ENCODE measurements at places on chromosomes 6 and 20.

GRCh38 chr6:110329348-110329713, 28.8 kb downstream of the METTL24 start:
- no peak for DNase-seq

- DNase-seq: no peak
Measured at GRCh38 chr6:168438783-168439520, 2.0 kb upstream of the SMOC2 start.

DNA sequence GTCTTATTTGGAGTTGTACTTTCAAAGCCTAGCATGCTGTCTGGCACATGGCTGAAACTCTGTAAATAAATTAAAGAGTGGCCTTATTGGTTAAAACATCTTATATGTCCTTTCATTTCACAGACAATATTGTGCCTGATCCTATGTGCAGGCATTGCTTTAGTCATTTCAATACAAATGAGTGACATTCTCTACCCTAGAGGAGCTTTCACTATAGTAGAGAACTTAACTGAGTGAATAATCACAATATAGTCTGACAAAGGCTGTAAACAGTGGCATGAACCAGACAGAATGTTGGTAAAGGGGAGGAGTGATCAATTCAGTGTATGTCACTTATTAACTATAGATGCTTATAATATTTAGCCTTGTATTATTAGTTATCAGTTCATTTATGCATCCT, 481.8 kb downstream of the TFAP2B start:
- no peak for DNase-seq

GRCh38 chr6:112522587-112522986, 175.5 kb downstream of the RFPL4B start:
- no peak for DNase-seq

DNA sequence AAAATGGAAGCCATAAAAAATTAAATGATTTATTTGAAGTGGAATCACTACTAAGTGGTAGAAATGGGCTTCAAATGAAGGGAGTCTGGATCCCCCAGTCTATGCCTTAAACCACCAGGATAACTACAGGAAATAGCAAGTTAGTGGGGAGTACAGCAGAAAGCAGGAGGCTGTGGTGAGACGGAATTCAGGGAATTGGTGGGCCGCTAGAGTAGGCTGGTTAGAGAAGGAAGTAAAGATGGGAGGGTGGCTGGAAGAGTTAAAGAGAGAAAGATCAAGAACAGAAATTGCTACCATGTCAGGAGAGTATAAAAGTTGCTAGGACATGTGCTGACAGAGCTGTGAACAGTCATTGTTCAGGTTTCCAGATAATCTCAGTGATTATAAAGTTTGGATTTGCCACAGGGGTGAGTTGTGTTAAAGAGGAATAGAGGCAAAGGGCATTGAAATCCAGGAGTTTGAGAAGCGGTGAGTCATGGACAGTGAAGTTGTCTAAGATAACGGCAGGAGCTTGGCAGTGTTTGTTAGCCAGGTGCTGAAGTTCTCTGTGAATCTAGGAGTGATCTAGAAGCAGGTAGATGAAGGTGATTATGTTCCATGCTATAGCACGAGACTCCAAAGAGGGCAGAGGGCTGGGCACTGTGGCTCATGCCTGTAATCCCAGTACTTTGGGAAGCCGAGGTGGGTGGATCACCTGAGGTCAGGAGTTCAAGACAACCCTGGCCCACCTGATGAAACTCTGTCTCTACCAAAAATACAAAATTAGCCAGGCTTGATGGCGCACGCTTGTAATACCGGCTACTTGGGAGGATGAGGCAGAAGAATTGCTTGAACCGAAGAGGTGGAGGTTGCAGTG, 13.7 kb upstream of the HINT3 start:
- no peak for DNase-seq

- DNase-seq: no peak
Measured at GRCh38 chr6:1609041-1609647, 571 bp upstream of the FOXC1 start.

DNA sequence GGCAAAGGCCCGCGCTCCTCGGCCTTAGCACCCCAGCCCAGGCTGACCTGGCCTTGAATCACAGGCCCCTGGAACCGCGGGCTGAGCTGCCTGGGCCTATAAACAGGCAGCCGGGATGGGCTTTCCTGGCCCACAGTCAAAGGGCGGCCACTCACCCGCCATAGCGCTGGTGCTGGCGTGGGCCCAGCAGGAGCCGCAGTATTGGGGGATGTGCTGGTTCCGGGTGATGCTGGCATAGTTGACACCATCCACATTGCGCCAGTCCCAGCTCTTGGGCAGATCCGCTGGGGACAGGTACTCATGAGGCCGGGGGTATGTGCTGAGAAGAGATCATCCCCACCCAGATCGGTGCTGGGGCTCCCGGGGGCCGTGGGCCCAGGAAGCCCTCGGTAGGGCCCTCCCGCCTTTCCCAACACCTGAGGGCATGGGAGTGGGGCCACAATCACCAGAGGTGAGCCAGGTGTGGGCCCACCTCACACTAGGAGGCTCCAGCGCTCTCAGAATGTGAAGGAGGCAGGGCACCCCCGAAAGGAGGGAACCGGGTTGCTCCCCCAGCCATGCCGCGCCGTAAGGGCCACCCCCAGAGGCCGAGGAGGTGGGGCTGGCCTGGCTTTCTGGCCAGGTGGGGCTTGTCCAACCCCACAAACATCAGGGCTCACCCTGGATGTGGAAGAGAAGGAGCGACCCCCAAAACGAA, 739 bp downstream of the CTSZ start:
- peak; percentile 45 for DNase-seq

DNA sequence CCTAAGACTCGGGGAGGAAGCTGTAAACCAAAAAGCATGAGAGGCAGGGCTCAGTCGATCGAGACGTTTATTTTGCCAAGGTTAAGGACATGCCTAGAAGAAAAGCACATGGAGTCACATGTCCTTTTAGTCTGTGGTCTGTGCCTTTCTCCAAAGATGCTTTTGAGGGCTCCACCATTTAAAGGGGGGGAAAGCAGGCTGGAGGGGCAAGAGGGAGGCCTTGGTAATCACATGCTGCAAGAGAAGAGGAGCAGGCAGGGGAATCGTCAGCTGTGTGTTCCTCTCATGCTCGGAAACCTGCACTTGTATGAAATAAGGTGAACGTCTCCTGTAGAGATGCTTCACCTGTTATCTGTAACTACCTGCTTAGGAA, 9.1 kb upstream of the YTHDF1 start:
- no peak for DNase-seq

- DNase-seq: no peak
Measured at GRCh38 chr6:19142275-19142674, 694.9 kb upstream of the ID4 start.

GRCh38 chr6:44976677-44977641, 351.2 kb upstream of the RUNX2 start:
- DNase-seq: no peak

- DNase-seq: no peak
Measured at GRCh38 chr6:39225543-39225942, 3.7 kb downstream of the KCNK5 start.

DNA sequence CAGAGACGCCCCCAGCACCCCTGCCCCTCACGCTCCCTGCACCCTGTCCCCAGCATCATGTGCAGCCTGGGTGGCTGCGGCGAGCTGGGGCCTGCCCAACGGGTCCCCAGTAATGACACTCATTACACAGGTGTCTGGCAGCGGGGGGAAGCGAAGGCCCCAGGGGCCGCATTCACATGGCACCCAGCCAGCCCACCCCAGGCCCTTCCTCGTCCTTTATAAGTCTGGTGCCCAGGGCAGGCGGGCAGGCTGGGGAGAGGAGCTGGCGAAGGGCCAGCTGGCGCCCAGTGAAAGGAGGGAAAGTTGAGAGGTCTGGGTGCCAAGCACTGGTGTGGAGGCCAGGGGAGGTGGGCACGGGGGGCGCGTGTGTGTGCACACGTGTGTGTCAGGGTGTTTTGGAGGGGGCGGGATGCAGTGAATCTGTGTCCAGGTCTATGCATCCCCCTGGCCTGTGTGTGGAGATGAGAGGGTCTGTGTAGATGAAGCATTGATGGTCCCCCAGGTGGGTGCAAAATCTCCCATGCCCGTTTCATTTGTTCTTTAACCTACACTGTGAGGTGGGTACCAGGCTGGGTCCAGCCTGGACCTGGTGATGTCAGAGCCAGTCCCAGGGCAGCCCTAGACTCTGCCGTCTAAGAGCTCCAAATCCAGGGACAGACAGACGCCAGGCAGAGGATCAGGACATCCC, 105.3 kb downstream of the CEBPB start:
- no peak for DNase-seq

DNA sequence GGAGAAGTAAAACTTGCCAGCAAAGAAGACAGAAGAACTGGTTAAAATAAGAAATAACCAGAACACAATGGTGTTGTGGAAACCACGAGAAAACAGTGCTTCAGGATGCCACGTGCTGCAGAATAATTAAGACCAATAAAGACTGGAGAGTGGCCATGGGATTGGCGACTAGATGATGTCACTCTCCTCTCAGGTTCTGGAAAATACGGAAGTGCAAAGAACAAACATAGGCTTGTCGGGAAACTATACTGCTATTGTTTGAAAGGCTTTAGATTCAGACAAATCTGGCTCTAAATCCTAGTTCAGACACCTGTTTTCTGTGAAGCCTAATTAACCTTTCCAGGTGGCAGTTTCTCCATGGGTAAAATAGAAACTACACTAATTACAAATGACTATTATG, 138.4 kb upstream of the STXBP5 start:
- no peak for DNase-seq

GRCh38 chr6:151130329-151130728, 109.4 kb upstream of the AKAP12 start:
- DNase-seq: peak; percentile 16

DNA sequence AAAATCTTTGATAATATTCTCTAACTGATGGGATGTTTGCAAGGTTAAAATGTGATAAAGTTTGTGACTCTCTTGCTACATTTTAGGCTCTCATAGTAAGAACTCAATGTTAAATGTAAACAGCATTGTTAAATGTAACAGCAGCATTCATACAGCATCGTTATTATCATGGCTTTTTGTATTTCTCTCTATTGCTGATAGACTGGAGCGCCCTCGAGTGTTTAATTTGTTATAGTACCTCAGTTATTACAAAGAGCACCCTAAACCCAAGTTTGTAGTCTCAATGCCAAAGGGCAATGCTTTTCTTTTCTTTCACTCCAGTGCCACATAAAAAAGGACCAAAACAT, 14.9 kb upstream of the TTPAL start:
- DNase-seq: no peak

DNA sequence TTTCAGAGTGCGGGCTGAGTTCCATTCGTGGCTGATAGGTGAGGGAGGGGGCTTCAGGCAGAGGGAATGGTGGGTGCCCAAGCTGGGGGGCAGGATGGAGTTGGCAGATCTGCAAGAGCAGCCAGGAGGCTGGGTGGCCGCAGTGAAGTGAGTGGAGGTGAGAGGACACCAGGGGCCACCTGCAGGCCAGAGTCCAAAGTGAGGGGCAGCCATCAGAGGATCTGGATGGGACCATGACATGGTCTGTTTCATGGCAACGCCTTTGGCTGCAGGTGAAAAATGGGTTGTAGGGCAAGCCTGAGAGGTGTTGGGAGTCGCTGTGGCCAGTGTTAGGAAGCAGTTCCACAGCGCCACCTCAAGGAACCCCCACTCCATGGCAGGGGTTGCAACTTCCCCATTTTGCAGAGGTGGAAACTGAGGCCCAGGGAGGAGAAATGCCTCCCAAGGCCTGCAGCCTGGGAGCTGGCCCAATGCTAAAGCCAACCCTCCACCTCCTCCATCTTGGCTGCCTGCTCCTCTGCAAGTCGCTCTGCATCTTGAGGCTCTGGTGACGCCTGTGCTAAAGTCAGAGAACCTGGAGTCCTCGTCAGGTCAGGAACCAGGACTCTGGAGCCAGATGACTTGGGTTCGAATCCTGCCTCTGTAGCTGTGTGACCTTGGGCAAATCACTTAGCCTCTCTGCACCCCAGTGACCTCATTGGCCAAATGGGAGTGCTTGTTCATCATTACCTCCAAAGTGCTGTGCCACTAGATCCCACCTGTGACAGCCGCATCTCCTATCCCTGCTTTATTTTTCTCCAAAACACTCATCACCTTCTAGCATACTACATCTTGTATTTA, 153.8 kb downstream of the CEBPB start:
- DNase-seq: no peak

DNA sequence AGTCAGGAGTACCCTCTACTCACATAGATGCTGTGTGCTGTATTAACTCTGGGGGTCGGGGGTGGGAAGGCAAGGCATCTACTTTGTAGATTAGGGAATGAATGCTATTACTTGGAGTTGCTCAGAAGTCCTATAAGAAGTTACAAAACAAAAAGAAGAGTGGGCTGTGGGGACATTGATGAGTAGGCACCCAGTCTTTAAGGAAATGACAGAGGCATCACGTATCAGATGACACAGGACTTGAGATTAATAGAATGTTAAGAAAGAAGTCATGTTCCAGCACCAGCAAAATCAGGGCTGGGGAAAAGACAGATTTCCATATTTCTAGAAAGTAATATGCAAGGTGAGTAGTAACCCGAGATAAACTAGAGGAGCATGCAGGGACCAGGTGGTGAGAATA, 19.0 kb upstream of the STXBP5 start:
- DNase-seq: no peak

DNA sequence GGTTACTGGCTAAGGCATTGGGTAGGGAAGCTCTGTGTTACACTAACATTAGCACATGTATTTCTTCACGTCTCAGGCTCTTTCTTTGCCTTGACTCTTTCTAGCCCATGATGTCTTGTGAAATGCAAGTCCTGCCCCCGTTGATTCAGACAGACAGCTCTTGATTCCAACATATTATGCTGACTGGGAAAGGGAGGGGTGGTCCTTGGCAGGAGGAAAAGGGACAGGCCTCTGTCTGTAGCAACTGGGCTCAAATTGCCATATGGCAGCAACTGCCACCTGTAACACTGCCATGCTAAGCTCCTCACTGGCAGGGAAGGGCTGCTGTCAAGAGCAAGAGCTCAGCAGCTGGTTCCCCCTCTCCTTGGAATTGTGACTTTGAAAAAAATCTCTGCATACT, 5.7 kb upstream of the KCNK15 start:
- DNase-seq: no peak

DNA sequence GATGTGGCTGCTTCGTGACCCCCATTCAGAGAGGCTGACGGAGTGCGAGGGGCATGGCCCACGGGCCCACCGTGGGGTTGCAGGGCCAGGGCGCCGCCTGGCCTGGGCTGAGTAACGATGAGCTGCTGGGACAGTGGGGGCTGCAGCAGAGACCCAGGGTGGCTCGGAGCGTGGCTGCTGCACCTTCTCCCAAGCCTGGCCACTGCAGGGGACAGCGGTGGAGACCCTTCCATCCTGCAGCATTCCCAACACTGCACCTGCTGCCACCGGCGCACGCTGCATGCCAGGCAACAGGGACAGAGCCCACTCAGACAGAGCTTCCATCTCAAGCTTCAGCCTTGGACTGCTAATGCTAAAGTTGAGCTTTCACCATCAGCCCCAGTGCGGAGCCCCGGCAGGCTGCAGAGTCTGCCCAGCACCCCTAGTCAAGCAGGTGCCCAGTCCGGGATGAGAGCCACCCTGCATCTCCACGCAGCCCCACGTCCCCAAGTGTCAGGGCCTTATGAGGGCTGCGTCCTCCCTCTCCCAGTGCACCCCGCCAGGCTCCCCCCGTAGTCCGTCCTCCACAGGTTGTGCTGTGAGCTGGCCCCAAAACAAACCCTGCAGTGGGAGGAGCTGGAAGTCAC, 89.4 kb upstream of the AFDN start:
- DNase-seq: no peak

Measured in germinal center (tissue), 1 donor.